ENCODE measurements at places on chromosomes 6 and 20.

GRCh38 chr6:8546496-8546895, 111.2 kb upstream of the SLC35B3 start:
- DNase-seq: no peak

DNA sequence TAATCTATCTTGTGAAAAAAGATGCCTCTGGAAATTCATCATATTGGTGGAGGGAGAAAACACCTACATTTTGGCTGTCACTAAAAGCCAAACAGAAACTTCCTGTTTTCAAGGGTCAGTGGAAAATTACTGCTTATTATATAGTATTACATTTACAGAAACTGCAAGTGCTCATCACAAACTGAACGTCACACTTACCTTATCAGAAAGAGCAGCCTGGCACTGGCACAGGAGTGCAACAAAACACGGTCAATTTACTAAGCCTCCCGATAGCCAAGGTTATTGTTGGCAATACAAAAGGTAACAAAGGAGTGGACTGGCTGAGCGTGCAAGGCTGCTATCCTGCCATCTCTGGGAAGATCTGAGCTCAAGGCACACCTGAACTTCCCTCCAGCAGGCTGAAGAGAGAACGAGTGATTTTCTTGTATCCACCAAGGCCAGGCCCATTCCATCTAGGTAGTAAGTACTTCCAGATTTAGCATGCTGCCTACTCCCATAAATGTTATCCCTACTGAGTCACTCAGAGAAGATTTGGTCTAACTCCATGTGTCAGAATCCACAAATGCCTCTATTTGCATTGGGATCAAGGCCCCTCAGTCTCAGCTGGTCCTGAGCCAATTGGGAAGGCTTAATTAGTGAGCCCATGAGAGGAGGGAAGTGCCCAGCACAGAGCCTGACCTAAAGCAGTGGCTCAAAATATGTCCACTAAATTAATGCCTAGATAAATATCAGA, 399.8 kb downstream of the BTBD9 start:
- DNase-seq: no peak

- DNase-seq: no peak
Measured at GRCh38 chr6:155481215-155481614, 25.6 kb upstream of the NOX3 start.

DNA sequence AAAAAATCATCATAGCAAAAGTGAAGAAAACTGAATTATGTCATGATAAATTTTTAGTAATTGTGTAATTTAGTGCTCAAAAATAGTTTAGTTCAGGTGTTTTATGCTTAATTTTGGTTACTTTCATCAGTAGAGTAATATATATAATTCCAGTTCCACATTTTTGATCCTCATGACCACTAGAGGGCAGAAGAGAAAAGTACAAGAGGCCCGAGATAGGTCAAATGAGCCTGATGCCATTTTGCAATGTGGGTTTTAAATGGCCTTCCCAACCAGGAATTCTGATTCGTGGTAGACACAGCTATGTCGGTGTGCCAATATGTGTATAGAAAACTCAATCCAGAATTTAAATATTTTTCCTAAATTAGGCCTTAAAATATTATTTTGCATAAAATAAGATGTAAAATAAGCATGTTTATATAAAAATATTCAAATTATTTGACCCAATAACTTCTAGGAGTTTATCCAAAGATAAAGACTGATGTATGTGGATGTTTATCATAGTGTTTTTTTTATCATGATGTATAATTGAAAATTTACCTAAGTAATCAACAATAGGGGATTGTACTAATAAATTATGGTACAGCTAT, 159.7 kb upstream of the RPS6KA2 start:
- DNase-seq: no peak

DNA sequence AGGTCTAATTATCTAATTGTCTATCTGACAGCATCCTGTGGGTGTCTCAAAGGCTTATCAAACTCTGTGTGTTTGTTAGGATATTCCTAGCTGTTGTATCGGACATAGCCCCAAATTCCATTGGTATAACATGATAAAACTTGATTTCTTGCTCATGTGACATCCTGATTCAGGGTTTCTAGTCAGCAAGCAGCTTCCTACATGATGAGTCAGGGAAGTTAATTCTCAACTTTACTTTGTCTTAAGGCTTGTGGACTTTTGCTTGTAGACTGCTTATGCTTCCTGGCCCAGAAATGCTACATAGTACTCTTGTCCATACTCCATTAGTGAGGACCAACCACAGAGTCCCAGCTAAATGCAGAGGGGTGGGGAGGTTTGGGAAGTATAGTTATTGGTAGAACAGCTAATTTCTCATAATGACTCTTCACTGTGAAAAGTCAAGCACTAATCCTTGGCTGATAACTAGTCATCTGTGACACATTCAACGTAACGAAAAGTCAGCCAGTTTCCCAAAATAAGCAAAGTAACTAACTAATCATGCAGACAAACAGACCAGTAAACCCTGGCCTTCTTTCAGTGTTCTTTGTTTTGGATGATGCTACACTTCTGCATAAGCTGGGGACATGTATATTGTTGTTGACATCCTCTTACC, 25.8 kb downstream of the NKAIN2 start:
- no peak for DNase-seq

- DNase-seq: no peak
Measured at GRCh38 chr20:32737371-32738223, 5.7 kb downstream of the COMMD7 start.

GRCh38 chr6:139262519-139263300, 29.1 kb downstream of the TXLNB start:
- peak; percentile 5 for DNase-seq

- peak; percentile 16 for DNase-seq
Measured at GRCh38 chr20:22684072-22684762, 99.8 kb upstream of the FOXA2 start.

- DNase-seq: peak; percentile 55
Measured at GRCh38 chr20:62143957-62144825, 622 bp downstream of the SS18L1 start.

DNA sequence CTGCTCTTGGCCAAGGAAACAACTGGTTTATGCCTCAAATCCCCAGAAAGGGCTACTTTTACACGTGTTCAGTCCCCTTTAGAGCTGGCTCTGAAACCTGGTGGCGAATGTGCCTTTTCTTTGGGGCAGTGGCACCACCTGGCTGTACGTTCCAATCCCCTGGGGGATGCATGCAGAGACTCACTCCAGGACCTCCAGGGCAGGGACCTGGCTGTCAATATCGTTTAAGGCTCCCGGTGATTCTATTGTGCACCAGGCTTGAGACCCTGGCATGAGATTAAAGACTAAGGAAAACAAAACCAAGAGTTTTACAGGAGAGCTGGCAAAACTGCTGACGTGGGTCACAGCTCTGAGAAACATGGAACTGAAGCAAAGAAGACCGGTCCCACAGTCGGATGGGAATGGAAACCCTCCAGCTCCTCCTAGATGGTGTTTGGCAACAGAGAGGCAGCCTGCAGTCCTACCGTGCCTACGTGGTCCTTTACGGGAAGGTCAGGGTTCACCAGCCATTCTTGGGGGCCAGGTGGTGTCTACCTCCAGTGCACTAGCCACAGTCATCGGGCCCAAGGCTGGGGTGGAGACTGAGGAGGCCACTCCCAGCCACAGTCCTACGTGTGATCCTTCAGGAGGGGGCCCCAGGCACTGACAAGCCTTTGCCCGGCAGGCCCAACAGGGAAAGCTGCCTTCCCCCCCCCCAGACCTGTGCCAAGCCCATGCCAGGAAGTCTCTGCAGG, 203.3 kb upstream of the CST7 start:
- no peak for DNase-seq

GRCh38 chr6:1610497-1611321, 994 bp downstream of the FOXC1 start:
- no peak for DNase-seq

GRCh38 chr20:6686171-6686570, 81.3 kb upstream of the BMP2 start:
- DNase-seq: no peak

- DNase-seq: no peak
Measured at GRCh38 chr6:167762259-167762962, 64.3 kb upstream of the AFDN start.

All from stimulated activated CD4-positive, alpha-beta T cell treated with anti-CD3 and anti-CD28 coated beads, Interleukin-12 subunit alpha, Interleukin-12 subunit beta, amount 100 ng/mL, for 48 hours (primary cell).